Endothelial cell of umbilical vein (primary cell): ENCODE measurements at places on chromosomes 12 and 14. TPM values are rescaled to one million over a fixed set of nuclear protein-coding genes. Genes with fewer than 3 reads are reported as not detected.

DNA sequence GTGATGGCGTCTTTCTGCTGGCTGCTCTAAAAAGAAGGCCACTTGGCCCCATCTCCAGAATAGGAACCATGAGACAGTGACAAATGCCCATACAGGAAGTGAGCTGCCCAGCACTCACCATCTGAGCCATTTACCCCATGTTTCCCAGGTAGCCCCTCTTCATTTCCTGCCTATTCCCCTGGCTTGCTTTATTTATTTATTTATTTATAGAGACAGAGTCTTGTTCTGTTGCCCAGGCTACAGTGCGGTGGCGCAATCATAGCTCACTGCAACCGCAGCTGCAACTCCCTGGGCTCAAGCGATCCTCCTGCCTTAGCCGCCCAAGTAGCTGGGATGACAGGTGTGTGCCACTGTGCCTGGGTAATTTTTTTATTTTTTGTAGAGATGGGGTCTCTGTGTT lies 71.2 kb downstream of the RIN3 start:
- no peak for DNase-seq
- peaks cover 7% of the 10 kb centered on the region for H3K36me3 ChIP-seq
- H3K27ac ChIP-seq, result no peak overlapping the region

DNA sequence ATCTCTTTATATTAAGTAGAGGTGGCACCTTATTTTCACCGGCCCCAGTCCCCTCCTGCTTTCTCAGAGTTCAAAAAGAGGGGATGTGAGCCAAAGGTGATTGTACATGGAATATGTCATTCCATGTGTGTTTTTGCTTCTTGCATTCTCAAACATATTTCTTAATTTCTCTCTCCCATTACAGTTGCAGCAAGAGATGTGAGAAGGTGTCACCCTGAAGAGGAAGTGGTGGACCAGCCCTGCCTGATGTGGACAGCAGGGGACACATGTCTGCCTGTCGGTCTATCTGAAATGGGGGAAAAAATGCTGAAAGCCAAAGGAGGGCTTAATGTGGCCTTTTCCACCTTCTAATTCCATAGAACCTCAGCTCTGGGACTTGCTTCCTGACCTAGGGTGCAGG lies 1.9 kb upstream of the FOXN3 start:
- H3K4me3 ChIP-seq, result no peak overlapping the region
- no peak for DNase-seq
- H3K27me3 ChIP-seq, result no peaks in the 10 kb centered on the region
- H3K4me1 ChIP-seq, result peaks cover 6% of the 10 kb centered on the region
- no peaks in the 10 kb centered on the region for H3K36me3 ChIP-seq

DNA sequence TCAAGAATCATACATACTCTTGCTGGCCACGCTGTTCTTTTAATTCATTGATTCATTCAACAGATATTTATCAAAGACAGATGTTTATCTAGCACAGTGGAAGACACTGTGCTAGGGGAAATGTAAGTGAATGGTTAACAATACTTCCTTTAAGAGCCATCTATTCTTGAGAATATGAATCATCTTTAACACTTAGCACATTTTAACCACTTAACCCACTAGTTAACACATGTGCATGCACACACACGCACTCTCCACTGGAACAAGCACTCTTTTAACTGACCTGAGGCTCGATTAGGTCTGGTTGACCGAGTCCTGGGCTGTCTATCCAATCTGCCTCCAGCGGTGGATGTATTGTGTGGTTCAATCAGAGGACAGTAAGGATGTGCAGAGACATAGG lies 34.6 kb downstream of the LMNTD1 start:
- no peak overlapping the region for H3K27ac ChIP-seq
- no peak for DNase-seq
- H3K4me1 ChIP-seq, result no peaks in the 10 kb centered on the region
- H3K36me3 ChIP-seq, result no peaks in the 10 kb centered on the region
- H3K4me3 ChIP-seq, result no peak overlapping the region
- peaks cover 8% of the 10 kb centered on the region for H3K27me3 ChIP-seq

GRCh38 chr14:61146899-61147298 lies 134.2 kb downstream of the TMEM30B start:
- H3K27me3 ChIP-seq, result no peaks in the 10 kb centered on the region
- H3K27ac ChIP-seq, result peak overlapping the region; percentile 84
- no peak for DNase-seq
- H3K36me3 ChIP-seq, result no peaks in the 10 kb centered on the region
- peaks cover 28% of the 10 kb centered on the region for H3K4me1 ChIP-seq

Gene OTOGL
- total RNA-seq, result 2.0 and 3.1 TPM in 2 replicates

- H3K4me1 ChIP-seq, result peaks cover 17% of the 10 kb centered on the region
- no peak overlapping the region for H3K27ac ChIP-seq
- H3K36me3 ChIP-seq, result no peaks in the 10 kb centered on the region
- H3K4me3 ChIP-seq, result no peak overlapping the region
Observed at GRCh38 chr14:59313144-59313651, 124.7 kb downstream of the DAAM1 start.

DNA sequence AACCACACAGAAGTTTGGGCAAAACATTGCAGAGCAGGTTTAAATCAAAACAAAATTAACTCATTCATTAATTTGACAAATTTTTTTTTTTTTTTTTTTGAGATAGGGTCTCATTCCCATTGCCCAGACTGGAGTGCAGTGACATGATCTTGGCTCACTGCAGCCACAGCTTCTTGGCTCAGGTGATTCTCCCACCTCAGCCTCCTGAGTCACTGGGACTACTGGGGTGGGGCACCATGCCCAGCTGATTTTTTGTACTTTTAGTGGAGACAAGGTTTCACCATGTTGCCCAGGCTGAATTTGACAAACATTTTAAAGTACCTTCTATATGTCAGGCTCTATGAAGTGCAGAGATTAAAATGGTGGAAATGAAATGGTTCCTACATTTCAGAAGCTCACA lies 257.1 kb upstream of the NPAS3 start:
- no peak overlapping the region for H3K27ac ChIP-seq
- H3K4me3 ChIP-seq, result no peak overlapping the region
- H3K27me3 ChIP-seq, result no peaks in the 10 kb centered on the region
- DNase-seq, result no peak

Gene NR1H4
- total RNA-seq, result not detected in 2 replicates

DNA sequence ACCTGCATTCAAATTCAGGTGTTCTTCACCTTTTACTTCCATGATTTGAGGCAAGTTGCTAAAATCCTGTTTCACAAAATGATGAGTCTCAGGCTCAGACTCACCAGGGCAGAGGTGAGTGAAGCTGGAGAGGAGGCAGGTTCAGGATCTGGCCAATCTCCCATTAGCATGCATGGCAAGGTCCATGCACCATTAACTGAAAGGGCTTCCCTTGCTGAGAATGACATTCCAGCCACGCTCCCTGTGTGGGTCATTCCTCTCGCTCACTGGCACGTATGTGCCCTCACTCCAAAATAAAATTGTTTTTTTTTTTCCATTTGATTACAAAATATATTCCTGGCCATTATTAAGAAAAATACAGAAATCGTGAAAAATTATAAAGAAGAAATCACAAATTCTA lies 257.6 kb downstream of the C12orf75 start:
- H3K36me3 ChIP-seq, result no peaks in the 10 kb centered on the region
- no peak overlapping the region for H3K4me3 ChIP-seq
- peaks cover 29% of the 10 kb centered on the region for H3K4me1 ChIP-seq
- no peak overlapping the region for H3K27ac ChIP-seq

Gene SSTR1
- 1.2 and 1.4 TPM in 2 replicates for total RNA-seq

Gene SERPINA5
- not detected in 2 replicates for total RNA-seq

GRCh38 chr14:98119739-98120138 lies 1152.3 kb downstream of the BCL11B start:
- H3K4me3 ChIP-seq, result no peak overlapping the region
- no peak for DNase-seq
- H3K4me1 ChIP-seq, result no peaks in the 10 kb centered on the region

Gene CACNA1C
- not detected in 2 replicates for total RNA-seq

DNA sequence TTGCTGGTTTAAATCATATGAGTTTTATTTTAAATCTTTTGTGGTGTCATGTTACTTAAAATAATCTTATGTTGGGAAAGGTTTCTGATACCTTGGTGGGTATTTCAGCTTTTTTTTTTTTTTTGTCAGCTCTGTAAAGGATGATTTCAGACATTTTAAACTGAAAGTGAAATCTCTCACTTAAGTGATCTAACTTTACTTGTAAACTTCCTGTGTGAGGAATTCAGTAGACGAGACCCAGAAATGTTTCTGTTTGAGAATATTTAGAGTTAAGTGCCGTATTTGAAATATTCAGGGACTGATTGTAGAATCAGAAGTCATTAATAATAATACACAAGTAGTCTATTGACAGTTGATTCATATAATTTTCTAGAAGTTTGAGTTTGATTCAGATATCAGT lies 37.8 kb downstream of the PROX2 start:
- H3K27me3 ChIP-seq, result no peaks in the 10 kb centered on the region
- no peak for DNase-seq

- no peak overlapping the region for H3K4me3 ChIP-seq
- no peaks in the 10 kb centered on the region for H3K4me1 ChIP-seq
- no peaks in the 10 kb centered on the region for H3K36me3 ChIP-seq
- H3K27ac ChIP-seq, result no peak overlapping the region
- peaks cover 19% of the 10 kb centered on the region for H3K27me3 ChIP-seq
- DNase-seq, result no peak
Observed at GRCh38 chr12:107906707-107907106, 132.2 kb downstream of the ASCL4 start.

GRCh38 chr14:74035556-74035955 lies 16.4 kb downstream of the BBOF1 start:
- H3K4me3 ChIP-seq, result no peak overlapping the region
- H3K27ac ChIP-seq, result no peak overlapping the region
- no peak for DNase-seq
- no peaks in the 10 kb centered on the region for H3K4me1 ChIP-seq
- H3K27me3 ChIP-seq, result no peaks in the 10 kb centered on the region

DNA sequence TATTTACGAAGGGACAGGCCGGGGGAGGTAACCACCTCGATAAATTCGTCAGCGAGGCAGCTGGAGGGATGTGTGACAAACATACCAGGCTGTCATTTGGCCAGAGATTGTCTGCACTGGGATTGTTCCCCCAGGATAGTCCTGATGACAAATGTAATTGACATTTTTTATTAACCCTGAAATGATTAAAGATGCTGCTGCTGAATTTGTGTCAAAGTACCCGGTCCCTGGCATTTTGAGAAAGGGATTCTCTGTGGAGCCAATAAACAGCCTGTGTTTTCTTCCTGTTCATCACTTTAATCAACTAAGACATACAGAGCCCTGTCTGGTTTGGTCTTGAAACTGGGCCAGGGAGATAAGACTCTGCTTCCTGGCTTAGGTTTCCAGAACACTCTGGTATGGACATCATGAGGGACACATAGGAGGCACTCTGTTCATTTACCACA lies 117.6 kb downstream of the SLC25A47 start:
- peaks cover 5% of the 10 kb centered on the region for H3K4me1 ChIP-seq
- H3K27me3 ChIP-seq, result no peaks in the 10 kb centered on the region
- no peak overlapping the region for H3K4me3 ChIP-seq
- DNase-seq, result peak; percentile 22
- H3K27ac ChIP-seq, result no peak overlapping the region

DNA sequence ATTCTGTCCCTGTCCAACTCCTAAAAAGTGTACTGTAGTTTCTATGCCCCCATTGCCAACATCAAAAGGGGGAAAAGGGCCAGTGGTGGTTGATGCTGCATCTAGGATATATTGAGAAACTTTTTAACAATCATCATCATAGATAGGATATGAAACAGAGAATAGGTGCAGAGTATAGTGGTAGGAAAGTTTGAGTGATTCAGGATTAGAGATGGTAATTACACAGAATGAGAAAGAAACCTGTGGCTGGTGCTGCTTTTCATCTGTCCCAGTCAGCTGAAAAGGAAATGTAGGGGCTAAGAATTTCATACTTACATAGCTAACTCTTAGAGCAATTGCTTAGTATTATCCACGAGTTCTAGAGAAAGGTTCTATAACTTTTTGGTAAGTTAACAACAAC lies 67.6 kb downstream of the GTF2A1 start:
- no peak overlapping the region for H3K4me3 ChIP-seq
- no peaks in the 10 kb centered on the region for H3K4me1 ChIP-seq
- H3K27ac ChIP-seq, result no peak overlapping the region
- H3K36me3 ChIP-seq, result no peaks in the 10 kb centered on the region
- DNase-seq, result no peak

DNA sequence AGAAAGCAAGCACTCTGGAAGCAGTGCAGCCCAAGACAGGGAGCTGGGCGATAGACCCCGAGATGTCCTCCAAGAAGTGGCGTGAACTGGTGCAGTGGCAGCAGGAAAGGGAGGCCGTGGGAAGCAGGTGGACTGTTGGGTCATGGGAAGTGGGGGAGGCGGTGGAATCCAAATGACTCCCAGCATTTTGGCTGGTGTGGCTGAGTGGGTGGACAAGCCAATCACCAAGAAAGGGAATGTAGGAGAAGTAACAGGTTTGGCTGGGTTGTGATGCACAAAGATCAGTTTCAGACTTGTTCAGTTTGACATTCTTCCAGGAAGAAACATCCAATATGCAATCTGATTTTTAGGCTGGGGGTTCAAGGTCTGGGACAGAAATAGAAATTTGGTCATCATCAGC lies 46.0 kb upstream of the KTN1 start:
- no peak for DNase-seq
- peaks cover 10% of the 10 kb centered on the region for H3K4me1 ChIP-seq
- H3K27ac ChIP-seq, result no peak overlapping the region

Gene OR6C2
- total RNA-seq, result not detected in 2 replicates

Gene PTPRO
- not detected in 2 replicates for total RNA-seq

Gene LHX5
- not detected in 2 replicates for total RNA-seq

Gene DRAM1
- total RNA-seq, result 42.4 and 46.3 TPM in 2 replicates

DNA sequence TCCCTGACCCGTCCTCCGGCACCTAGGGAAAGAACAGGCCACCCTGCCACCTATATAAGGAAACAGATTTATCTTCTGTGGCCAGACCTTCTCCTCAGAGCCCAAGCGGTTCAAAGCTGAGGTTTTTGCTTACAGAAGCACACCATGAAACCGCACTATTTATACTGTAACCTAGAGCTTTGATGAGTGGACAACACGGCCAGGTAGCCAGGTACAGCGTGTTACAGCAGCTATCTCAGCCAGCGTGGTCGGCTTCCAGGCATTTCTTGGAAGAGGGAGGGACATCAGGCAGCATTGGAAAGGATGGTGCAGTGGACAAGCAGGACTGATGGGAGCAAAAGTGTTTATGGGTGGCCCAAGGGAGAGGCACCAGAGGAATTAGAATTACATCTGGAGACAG lies 34.4 kb downstream of the TTC7B start:
- H3K27ac ChIP-seq, result no peak overlapping the region
- H3K36me3 ChIP-seq, result no peaks in the 10 kb centered on the region
- no peak overlapping the region for H3K4me3 ChIP-seq
- no peaks in the 10 kb centered on the region for H3K4me1 ChIP-seq
- no peaks in the 10 kb centered on the region for H3K27me3 ChIP-seq

- H3K27me3 ChIP-seq, result no peaks in the 10 kb centered on the region
- DNase-seq, result no peak
- H3K36me3 ChIP-seq, result no peaks in the 10 kb centered on the region
- H3K27ac ChIP-seq, result no peak overlapping the region
Observed at GRCh38 chr12:269191-269590, 6.6 kb upstream of the SLC6A13 start.

Gene FGF6
- total RNA-seq, result not detected in 2 replicates

Gene VRTN
- total RNA-seq, result not detected in 2 replicates

GRCh38 chr14:61247935-61248334 lies 33.2 kb downstream of the TMEM30B start:
- no peak overlapping the region for H3K4me3 ChIP-seq
- H3K4me1 ChIP-seq, result peaks cover 3% of the 10 kb centered on the region

GRCh38 chr12:99522456-99522855 lies 125.1 kb upstream of the GARIN6 start:
- no peaks in the 10 kb centered on the region for H3K36me3 ChIP-seq
- no peak overlapping the region for H3K4me3 ChIP-seq
- no peak overlapping the region for H3K27ac ChIP-seq
